ENCODE measurements at places on chromosomes 4 and X.

DNA sequence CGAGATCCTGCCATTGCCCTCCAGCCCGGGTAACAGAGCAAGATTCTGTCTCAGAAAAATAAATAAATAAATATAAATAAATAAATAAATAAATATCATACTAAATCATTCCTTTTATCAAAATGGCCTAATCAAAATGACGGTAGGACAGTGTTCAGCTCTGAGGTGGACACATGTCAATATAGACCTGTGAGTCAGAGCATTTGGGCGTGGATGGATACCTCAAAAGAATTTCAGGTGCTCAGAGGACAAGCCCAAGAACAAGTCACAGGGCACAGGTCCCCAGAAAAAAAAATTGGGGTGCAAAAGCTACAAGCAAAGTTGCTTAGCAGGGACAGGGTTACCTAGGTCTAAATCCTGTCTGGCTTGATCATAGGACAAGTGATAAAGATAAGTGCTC, 204.7 kb upstream of the HS3ST1 start:
- DNase-seq, result no peak

DNA sequence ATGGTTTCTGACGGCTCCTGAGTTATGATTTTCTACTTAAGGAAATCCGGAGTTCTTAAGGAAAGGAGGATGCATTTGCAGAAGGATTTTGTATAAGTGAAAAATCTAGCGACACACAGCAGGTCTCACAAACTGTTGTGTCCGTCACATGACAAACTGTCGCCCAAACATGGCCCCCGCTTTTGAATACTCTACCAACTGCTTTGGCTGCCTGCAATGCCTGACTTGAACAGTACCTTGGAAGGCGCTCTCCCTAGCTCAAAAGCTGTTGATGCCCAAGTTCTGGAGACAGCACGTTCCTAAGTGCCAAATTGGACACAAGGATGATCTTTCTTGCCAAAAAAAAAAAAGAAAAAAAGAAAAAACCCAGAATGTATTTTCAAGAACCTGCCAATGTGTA, 103.2 kb downstream of the ENPP6 start:
- DNase-seq, result no peak

GRCh38 chrX:38887222-38887621, 86.0 kb downstream of the MID1IP1 start:
- DNase-seq, result no peak

DNA sequence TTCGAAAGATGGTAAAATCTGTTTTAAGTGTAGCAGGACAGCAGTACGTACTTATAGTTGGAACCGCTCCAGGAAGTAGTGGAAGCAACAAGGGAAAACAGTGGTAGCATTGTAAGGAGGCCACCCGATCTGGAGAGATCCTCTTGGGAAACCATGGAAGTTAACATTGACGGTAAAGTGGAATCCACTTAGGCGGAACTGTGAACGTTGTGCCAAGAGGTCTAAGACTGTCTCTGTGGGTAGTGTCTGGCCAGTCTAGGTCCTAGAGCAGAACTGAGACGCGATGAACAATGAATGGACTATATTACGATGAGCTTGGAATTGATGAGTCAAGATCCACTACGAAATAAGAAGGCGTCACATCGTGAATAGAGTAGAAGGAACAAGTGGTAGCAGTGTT, 124.0 kb downstream of the TENM3 start:
- DNase-seq, result peak; percentile 45

- no peak for DNase-seq
Measured at GRCh38 chr4:2154215-2154740, 87.6 kb downstream of the HAUS3 start.

DNA sequence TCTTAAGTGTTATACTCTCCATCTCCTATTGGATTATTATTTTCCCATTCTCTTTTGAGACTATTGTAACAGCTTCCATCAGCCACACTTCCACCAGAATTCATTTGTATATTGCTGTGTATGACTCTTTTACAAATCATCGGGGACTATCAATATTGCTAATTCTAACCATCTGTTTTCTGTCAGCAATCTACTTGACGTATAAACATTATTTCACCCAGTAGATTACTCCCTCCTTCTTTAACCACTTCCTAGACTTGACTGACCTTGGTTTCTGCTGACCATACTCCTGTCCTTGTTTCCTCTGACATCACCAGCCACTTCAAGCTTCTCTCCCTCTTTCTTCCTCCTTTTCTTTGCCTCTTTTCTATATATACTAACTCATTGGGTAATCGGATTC, 402.9 kb downstream of the PCDH18 start:
- no peak for DNase-seq

DNA sequence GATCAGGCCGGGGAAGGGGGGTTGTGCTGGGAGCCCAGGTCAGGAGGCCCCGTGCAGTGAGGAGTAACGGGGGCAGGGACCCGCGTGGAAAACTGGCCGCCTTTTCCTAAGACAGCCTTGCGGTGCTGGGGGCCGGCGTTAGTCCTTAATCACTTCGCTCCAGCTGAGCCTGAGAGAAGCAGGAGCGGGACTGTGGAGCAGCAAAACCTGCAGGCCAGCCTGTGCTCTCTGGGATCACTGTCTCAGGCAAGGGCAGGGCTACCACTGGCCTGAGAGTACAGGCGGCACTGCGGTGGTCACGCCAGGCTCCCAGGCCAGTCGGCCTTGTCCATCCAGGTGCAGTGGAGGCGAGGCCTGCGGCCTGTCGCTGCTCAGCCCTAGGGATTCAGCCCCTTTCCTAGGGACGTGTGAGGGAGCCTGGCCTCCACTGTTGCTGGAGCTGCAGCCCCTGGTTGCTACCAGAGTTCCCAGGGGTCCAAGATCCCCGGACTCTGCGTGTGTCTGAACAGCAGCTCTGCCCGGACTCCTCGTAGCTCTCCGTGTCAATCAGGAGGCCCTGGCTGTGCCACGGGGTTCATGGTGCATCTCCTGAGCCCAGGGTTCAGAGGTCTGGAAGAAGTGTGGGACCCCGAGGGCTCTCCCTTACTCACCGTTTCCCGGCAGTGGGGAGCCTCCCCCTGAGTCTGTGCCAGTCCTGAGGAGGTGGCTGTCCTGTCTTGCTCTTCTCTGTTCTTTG, 2141.7 kb upstream of the TENM3 start:
- DNase-seq, result no peak

DNA sequence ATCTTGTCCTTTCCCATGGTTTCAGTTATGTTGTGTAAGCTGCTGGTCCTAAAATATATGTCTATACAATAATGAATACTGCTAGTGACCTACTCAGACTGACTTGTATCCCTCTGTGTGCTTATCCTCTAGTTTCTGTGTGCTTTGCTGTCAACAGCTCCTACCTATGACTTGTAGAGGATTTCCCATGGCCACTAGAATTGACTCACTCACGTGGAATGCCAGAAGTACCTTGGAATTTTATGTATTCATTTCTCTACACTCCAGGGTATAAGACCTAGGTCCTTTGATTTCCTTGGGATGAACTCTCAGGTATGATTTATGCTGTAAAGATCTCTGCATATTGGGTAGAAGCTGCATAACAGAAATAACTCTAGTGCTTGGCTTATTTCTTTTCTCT, 279.9 kb upstream of the SLIT2 start:
- no peak for DNase-seq

DNA sequence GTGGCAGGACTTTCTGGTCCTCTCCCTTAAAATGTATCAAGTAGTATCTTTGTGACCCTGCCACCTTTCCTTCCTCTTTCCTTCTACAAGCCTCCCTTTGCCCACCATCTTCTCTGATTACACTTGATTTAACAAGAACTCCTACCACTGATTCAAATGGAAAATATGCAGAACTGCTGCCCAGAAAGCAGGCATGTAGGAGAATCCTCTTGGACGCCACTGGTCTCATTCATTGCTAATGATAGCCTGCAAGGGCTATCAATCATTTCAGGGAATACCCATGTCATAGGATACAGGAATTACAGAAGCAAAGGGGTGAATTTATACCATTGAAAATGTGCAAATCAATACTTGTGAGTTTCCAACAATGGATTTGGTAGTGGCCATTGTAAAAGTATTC, 294.6 kb upstream of the NRK start:
- DNase-seq, result no peak

DNA sequence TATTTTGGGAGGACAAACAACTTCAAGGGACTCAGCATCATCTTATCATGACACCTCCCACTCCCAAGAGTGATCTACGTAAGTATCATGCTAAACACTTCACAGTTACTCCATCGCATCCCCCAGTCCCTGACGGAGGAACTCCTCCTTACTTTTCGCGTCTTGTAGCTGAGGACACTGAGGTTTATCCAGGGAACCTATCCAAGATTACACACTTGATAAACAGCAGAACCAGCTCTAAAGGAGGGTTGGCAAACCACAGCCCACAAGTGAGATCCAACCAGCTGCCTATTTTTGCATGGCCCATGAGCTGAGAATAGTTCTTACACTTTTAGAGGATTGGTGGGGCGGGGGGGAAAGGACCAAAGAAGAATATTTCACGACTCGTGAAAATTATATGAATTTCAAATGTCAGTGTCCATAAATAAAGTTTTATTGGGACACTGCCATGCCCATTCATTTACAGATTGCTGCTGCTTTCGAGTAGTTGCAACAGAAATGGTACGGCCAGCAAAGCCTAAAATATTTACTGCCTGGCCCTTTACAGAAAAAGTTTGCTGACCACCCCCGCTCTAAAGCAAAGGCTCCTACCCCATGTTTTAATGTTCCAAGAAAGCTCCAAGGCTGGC, 47.8 kb downstream of the SEPSECS start:
- DNase-seq, result peak; percentile 56

DNA sequence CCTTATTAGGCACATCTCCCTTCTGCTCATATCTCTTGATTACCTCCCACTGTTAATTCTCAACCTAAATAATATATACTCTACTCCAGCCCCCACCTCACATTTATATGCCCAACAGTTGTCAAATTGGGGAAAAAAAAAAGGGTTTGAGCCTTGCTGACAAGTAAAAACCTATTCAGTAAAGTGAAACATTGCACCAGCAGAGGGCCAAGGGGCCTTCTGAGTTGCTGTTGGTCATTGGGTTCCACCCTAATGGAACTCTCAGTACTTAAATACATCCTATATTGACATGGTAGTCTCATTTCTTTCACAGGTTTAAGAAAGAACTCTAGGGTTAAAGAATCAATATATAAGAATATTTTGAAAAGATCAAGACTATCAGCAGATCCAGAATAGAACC, 362.2 kb downstream of the SMARCA1 start:
- DNase-seq, result no peak

GRCh38 chr4:146340798-146341197, 126.5 kb downstream of the REELD1 start:
- DNase-seq, result no peak

- no peak for DNase-seq
Measured at GRCh38 chr4:13349096-13349495, 135.0 kb downstream of the RAB28 start.

DNA sequence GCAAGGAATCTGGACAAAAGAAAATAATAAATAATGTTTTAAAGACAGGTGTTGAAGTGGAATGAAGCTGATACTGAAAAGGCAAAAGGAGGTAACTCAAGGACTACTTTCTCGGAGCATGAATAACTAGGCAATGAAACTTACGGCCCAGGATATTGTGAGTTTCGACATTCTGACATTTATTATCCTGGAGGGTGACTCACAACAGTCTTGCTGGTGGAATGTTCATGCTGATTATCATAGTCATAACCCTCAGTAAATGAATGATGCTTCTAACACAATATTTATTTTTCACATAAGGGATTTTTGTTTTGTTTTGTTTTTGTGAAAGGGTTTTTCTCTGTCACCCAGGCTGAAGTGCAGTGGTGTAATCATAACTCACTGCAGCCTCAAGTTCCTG, 147.0 kb upstream of the HPGD start:
- DNase-seq, result no peak

- no peak for DNase-seq
Measured at GRCh38 chr4:154709550-154709949, 34.2 kb upstream of the LRAT start.

- no peak for DNase-seq
Measured at GRCh38 chr4:126995235-126995634, 637.5 kb upstream of the INTU start.

GRCh38 chr4:31068257-31069075, 348.3 kb downstream of the PCDH7 start:
- no peak for DNase-seq

DNA sequence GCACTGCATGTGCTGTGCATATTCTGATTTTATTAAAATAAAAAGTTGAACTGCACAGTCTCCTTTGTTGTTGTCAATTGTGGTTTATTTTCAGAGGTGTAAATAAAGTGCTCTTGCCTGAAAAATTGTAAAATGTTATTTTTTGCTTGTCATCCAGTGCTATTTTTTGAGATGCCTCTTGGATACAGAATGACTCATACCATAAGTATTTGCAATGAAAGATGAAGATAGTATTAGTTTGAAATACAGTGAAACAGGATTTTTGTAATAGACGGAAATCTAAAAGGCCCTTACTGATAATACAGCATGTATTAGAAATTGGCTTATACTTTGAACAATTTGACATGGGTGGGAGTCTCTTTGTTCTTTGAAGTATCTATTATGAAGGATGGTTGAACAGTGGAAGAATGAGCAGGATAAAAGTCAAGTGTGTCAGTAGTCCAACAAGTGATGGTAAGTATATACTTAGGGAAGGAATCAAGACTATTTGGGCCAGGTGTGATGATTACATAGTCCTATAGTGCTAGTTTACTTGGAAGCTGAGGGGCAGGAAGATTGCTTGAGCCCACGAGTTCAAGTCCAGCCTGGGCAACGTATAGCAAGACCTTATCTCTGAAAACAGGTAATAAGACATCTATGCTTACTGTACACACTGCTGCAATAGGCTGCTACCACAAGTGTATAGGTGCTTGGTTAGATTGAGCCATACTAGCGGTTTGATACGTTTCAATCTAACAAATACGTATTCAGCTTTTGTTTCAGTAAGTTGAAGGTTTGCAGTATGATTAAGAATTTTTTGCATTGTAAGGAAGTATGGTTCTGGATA, 16.4 kb downstream of the DDX3X start:
- DNase-seq, result no peak

DNA sequence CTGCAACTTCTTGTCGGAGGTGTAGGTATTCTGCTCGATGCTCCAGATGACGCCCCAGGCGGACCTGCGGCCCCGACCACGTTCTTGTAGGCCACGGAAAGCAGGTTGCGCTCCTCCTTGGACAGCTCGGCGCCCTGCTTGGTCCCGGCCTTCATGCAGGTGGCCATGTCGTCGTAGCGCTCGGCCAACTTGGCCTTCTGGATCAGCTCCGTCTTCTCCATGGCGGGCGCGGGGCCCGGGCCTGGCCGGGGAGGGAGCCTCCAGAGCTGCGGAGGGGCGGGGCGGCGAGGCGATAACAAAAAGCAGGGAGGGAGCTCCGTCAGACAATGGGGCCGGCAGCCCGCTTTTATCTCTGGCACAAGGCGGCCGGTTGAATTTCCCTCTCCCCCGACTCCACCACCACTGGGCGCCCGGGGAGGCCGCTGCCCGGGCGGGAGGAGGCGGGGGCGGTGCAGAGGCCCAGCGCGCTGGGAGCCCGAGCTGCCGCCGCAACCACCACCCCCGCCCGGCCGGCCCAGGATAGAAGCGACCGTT, 28.3 kb upstream of the DRP2 start:
- DNase-seq, result no peak
